Activated T-helper 1 cell treated with Interleukin-2 at 50 U/mL for 16 hours (primary cell): ENCODE measurements at places on chromosomes 7 and 10.

- DNase-seq: no peak
Measured at GRCh38 chr10:59814878-59815277, 61.6 kb upstream of the MRLN start.

DNA sequence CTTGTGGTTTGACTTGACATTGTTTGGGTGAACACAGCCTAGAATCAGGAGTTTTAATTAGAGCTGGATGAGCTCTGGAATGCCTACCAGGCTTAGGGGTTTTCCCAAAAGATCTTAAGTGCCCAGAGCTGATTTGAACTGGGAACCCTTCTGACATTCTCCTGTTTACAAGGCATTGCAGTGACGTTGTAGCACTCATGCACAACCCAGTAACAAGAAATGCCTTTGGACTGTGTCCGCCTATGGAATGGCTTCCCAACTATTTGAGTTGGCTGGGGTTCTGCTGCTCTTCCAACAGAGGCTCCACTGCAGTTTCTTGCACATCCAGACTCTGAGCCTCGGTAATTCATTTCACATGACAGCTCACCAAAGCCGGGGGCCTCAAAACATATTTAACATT is 76.7 kb upstream of the MKX start:
- no peak for DNase-seq

GRCh38 chr7:2476298-2476697 is at the start of gene GRIFIN:
GRIFIN (minus strand) TSS chr7:2476398; CDS start chr7:2476383, 15 bp downstream.
- no peak for DNase-seq

DNA sequence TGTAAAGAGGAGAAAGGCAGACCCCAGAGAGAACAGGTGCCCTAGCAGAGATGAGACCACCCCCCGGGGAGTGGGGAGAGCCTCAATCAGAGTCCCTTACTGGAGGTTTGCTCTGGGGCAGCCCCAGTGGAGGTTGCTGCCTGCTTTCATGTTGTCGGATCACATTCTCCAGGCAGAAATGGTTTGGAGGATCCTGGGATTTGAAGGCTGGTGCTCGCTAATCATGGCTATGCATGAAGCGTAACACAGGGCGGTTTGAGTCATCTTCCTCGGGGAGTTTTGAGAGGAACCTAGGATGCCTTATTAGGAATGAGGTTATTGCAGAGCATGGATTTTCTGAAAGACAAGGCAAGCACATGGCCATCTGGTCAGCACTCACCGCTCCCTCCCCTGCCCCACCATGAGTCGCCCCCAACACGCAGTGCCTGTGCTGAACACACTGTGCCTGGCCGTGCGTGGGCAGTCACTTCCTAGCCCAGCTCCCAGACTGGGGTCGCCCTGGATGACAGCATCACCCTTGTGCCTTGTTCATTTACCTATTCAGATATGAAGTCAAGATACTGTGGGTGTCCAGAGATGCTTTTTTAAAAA is 319.9 kb downstream of the DPP6 start:
- no peak for DNase-seq

DNA sequence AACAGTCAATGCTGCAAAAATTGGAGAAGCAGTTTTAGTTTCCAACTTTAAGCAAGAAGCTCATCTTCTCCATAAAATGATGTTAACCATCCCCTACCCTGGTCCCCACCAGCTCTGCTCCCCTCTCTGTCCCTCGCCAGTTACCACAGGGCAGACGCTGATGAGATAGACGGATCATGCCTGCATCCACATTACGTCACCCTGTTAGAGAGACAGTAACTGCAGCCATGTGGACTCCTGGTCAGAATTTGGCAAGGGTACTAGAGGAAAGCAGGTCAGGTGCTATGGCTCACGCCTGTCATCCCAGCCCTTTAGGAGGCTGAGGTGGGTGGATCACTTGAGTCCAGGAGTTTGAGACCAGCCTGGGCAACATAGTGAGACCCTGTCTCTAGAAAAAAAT is 81.9 kb upstream of the FZD8 start:
- DNase-seq: no peak

DNA sequence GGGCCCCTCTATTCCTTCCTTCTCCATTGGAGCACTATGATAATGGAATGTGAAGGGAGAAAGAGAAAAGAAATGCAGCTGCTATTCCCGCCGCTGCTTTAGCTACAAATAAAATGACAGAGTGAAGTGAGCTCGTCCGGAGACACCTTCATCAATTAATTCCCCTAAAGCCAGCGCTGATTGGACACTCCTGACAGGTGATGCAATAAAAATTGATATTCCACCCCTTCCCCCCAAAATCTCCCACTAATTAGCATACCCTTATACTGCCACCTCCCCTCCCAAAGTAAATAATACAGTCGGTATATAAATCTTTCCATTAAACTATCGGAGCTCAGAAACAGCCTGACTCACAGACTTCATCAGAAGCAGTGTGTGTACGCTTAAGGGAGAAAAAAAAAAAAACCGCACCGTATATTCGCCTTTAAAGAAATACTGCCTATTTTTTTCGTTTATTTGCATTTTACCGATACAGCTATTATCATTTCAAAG is 7.3 kb downstream of the SKIDA1 start:
- DNase-seq: no peak

DNA sequence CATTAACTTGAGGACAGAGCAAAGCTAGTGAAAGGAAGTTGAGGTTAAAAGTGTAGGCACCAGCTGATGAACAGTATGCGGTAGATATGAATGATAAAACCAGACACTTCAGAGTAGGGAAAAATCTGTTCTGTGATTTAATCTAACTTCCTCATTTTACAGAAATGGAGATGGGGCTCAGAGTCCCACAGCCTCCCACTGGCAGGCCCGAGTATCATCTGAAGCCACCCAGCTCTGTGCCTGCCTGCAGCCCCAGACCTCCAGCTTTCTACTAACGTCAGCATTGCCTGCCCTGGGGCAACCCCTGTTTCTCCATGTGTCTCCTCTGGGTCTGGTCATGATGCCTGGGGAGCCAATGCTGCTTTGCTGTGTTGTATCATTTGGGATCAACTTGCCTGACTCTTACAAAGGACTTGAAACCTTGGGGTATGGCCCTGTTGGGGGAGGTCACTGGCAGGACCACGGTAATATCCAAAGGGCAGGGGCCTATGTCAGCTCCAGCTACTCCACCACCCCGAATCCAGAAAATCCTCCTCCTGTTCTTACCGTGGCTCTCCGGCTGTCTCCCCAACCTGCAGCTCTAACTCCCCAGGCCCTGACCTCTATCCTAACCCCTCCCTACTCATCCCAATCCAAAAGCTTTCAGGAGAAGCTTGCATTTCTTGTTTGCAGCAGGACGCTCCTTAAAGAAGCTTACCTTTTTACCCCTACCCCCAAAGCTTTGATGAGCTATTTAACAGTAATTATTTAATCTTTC is 56.2 kb upstream of the NPY start:
- DNase-seq: no peak

DNA sequence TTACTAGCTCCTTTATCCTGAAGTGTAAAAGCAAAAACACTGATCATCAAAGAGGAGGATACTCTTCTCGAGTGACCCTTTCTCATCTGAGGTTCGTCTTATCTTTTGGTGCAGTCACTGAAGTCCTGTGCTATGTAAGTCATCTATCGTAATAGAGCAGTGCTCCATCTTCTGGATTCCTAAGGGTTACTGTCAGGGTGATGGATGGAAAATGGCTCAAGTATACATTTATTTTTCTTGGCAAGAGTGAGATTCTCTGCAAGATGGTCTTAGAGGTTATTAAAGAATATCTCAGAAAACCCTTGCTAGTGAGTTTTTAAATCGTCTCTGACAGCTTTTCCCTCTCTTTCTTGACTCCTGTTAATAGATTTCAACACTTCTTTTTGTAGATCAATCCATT is 12.4 kb downstream of the PRKG1 start:
- no peak for DNase-seq

DNA sequence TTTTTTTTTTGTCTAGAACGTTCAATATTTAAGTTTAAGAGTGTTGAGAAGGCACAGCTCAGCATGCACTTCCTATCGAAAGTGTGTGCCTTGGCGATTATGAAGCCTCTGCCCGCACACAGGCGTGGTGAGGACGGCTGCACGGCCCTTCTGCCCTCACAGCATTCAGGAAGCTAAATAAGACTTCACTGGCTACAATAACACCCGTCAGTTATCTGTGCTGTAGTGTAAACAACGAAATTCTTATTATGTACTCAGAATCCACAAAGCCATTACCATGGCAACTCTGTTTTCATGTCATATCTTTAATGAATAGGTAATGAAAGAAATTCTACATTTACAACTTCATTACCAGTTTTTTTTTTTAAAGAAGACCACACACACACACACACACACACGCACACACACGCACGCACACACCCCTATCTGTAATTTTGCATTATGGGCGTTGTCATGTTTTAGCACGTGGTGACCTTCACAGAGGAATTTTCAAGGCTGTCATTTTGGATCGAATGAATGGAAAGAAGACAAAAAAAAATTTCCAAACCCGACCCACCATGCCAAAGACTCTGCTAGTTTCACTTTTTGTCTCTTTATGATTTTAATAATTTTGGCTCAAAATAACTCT is 254.8 kb upstream of the CTBP2 start:
- DNase-seq: no peak

GRCh38 chr10:114914560-114914959 is 23.4 kb upstream of the TRUB1 start:
- DNase-seq: no peak

DNA sequence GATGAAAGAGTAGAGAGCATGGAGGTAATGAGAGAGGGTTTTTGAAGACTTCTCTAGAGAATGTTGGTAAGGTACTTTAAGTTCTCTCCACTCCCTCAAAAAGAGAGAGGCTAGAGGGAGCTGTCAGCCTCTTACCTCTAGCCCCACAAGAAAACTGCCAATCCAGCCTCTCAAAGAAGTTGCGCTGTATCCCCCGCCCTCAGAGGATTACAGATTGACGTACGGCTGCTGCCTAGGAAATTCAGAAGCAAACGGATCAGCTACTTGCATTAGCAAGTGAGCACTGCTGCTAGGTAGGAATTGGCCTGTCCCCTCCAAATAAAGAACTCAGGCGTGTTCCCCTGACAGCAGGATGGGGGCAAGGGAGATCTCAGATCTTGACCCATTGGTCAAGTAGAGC is 34.2 kb downstream of the TYW1B start:
- no peak for DNase-seq

GRCh38 chr7:55887821-55888247 is 578 bp downstream of the ZNF713 start:
- DNase-seq: peak; percentile 1

DNA sequence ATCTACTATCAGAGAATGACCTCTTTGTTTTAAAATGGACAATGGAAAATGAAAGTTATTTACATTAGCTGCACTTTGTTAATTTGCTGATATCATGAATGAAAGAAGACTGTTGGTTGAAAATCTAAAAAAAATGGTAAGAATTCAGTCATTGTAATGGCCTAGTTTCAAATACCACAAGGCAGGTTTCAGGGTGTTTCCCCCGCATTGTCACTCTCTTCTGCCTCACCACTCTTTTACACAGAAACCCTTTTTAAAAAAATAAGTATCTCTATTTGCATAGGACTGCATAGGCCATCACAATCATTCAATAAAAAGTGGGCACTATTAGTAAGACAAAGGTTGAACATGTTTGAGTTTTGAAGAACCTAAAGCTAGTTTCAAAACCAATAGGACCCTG is 737.1 kb downstream of the INHBA start:
- no peak for DNase-seq

DNA sequence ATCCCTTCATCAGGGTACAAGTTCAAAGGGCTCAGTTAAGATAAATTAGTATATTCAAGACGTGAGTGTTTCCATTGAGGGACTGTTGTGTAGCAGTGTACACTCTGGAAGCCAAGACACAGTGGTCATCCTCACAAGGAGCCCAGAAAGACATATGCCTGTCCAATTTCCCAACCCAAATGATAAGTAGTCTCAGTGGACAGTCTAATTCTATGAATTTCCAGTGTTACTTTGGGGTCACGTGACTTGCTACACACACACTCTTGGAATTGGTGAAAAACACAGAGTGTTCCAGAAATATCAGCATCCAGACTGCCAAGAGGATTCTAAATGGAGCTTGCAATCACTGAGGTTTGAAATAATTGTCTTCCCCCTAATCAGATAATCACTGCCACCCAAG is 365.1 kb downstream of the WDR11 start:
- DNase-seq: no peak

- no peak for DNase-seq
Measured at GRCh38 chr7:80843018-80843677, 75.7 kb downstream of the SEMA3C start.

- no peak for DNase-seq
Measured at GRCh38 chr10:35092851-35093250, 2.7 kb upstream of the CUL2 start.

- no peak for DNase-seq
Measured at GRCh38 chr7:42414941-42415505, 178.0 kb upstream of the GLI3 start.

- DNase-seq: no peak
Measured at GRCh38 chr7:84647797-84648757, 453.5 kb upstream of the SEMA3A start.

DNA sequence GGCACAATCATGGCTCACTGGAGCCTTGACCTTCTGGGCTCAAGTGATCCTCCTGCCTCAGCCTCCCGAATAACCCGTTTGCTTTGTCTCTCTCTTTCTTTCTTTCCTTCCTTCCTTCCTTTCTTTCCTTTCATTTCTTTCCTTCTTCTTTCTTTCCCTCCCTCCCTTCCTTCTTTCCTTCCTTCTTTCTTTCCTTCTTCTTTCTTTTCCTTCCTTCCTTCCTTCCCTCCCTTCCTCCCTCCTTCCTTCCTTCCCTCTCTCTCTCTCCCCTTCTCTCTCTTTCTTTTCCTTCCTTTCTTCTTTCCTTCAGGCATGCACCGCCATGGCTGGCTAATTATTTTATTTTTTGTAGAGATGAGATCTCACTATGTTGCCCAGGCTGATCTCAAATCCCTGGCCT is 57.9 kb upstream of the NPTX2 start:
- no peak for DNase-seq

DNA sequence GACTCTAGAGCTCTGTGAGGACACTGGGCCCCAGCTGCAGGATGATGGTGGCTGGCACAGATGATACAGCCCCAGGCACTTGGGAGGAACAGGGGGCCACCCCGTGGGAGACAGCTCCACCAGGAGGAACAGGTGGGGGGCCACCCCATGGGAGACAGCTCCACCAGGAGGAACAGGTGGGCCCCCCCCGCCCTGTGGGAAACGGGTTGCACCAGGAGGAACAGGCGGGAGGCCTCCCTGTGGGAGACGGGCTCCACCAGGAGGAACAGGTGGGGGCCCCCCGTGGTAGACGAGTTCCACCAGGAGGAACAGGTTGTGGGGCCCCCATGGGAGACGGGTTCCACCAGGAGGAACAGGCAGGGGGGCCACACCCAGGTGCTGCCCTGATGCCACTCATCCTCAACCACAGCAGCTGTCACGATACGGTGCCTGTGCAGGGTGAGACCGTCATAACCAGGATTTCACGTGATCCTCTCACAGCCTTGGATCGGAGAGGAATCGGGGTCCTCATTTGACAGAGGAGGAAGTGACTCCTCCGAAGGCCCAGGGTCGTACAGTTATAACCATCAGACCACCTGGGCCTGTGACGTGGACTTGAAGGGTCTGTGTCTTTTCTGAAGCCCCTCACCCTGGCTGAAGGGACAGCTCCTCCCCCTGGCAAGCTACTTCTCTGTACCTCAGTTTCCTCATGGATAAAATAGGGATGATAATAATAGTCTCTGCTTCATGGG is 49.2 kb upstream of the NANOS1 start:
- DNase-seq: no peak

GRCh38 chr7:121494516-121494915 is 98.4 kb upstream of the FAM3C start:
- DNase-seq: no peak

- DNase-seq: no peak
Measured at GRCh38 chr7:48112401-48113165, 23.5 kb downstream of the UPP1 start.
